ENCODE measurements at places on chromosomes 7 and 10. TPM values are rescaled to one million over a fixed set of nuclear protein-coding genes. Genes with fewer than 3 reads are reported as not detected.

MAT1A gene
- total RNA-seq, result not detected

SPDYE9 gene
- total RNA-seq, result not detected

HOXA5 gene
- total RNA-seq, result 6.6 TPM

PPP1R17 gene
- total RNA-seq, result not detected

LRRTM3 gene
- not detected for total RNA-seq

GOLGA7B gene
- 0.19 TPM for total RNA-seq

KNDC1 gene
- total RNA-seq, result not detected

ZNF775 gene
- total RNA-seq, result 2.8 TPM

TRA2A gene
- total RNA-seq, result 30.3 TPM

DIP2C gene
- total RNA-seq, result 31.8 TPM

NPC1L1 gene
- total RNA-seq, result not detected

IQUB gene
- 0.50 TPM for total RNA-seq

CFAP70 gene
- total RNA-seq, result 0.81 TPM

- no peak for DNase-seq
These were observed 1.2 kb upstream of the GDI2 start for GRCh38 chr10:5814110-5815107.

DNA sequence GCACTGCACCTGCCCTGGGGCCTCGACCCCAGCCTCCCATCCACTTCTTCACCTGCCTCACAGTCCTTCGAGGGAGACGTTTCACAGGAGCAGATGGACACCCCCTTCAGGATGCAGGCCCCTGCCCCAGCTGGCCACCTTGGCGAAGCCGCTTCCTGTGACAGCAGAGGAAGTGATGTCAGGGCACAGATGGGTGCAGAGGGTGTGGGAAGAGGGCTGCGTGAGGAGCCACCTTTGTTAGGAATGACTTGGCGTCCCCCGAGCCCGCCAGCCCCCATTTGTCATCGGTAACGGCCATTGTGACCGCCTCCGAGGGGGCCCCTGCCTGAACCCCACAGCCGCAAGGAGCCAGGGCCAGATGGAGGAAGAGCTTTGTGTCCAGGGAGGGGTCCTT lies 47.4 kb upstream of the SLC29A3 start:
- no peak for DNase-seq

DNA sequence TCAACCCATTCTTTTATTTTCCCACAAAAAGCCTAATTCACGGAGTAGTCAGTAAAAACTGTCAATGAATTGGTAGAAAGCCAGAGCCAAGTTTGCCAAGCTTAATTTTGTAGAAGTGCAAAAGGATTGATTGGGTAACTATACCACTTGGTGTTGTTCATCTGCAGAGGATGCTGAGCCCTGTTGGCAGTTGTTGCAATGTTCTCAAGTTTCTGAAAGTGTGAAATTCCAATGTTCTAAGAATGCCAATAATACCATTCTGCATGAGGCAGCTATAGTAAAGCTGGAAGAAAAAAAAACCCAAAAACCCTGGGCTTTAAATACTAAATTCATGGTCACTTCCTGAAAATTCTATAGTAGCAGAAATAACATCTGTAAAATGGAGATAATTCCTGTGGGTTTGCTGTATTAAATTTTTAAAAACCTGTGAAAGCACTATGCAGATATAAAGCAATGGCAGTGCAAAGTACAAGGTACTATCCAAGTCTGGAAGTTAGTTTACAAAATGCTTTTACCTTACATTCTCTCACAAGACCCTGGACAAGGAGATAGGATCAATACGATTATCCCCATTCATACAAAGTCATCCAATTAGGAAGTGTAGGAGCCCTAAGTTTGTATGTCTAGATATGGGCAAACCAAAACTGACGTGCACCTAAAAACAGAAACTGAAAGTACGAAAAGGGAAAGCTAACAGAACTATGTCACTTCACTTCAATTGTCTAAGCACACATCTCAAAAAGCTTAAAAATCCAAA lies 6.0 kb upstream of the PON1 start:
- DNase-seq, result no peak

DNA sequence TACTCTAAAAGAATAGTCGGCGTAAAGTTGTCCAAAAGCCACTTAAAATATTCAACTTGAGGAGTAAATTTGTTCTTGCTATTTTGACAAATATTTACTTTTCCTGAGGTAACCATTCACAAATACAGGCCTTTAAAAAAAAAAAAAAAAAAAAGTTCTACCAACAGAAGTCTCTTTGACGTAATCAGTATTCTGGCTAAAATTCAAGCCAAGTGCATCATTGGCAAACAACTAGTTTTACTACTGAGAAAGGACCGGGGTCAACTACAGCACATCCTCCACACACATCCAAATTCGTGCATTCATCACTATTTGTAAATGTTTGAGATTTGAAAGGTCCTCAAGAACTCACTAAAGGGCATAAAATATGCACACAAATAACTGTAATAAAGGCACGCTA lies 2.0 kb downstream of the OAT start:
- no peak for DNase-seq

- DNase-seq, result no peak
These were observed 124.9 kb downstream of the ARHGAP12 start for GRCh38 chr10:31803606-31804351.

- DNase-seq, result peak; percentile 46
These were observed 1.1 kb upstream of the ITGB8 start for GRCh38 chr7:20329389-20330238.

DNA sequence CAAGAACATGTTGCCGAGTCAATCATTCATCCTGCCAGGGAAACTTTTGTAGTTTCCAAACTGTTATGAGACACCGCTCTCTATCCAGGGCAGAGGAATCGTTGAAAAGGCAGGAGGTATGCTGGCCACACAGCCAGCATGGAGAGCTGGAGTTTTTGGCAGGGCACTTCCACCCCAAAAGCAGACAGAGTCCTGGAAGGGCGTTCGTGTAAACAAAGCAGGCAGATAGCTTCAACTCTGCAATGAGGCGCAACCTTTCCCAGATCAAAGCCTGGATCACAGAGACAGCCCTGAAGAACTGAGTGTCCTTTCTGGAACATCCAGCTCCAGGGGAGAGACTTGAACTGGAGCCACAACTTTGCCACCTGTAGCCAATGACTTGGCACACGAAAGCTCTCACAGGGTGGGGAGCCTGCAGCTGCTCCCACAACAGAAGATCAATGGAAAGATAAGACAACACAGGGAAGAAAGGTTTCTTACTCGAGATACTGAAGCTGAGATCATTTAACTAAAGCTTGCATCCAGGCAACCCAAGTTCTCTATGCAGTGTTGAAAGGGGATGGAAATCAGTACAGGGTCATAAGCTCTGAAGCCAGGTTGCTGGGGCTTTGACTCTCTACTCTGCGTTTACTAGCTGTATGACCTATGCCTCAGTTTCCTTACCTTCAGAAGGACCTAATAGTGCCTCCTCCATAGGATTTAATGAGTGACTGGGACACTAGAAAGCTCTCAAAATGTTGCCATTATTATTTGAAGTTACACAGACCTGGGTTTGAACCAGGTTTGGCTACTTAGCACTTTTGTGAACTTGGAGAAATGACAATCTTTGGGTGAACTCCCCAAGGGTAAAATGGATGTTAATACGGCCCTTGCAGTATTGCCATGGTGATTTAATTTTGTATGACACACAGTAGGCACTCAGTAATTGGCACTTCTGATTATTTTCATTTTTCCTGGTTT lies 434.8 kb upstream of the NPVF start:
- DNase-seq, result peak; percentile 66

DNA sequence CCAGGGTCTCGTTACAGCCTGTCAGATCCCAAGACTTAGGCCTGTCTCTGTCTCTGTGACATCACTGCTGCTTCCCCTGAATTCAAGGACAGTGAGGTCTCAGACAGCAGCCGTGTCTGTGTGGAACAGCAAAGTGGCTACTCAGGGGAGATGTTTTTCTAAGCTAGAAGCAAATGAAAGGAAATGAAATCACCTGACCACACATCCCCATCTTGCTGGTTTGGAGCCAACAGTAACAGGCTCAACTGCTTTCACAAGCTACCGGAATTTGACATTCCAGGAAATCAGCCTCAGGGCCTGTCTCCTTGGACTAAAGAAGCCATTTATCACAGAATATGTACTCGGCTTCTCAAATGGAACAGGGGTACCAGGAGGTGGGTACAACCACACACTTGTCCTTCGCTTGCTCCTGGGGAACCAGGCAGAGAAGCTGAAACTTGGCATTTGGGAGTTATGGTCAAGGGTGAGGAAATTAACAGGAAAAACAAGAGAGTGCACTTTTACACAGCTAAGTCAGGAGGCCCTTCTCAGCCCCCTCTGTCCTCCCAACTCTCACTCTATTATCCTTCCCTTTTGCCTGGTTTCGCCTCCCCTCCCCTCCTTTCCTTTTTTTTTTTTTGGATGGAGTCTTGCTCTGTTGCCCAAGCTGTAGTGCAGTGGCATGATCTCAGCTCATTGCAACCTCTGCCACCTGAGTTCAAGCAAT lies 73.2 kb downstream of the SPDYE5 start:
- DNase-seq, result no peak

DNA sequence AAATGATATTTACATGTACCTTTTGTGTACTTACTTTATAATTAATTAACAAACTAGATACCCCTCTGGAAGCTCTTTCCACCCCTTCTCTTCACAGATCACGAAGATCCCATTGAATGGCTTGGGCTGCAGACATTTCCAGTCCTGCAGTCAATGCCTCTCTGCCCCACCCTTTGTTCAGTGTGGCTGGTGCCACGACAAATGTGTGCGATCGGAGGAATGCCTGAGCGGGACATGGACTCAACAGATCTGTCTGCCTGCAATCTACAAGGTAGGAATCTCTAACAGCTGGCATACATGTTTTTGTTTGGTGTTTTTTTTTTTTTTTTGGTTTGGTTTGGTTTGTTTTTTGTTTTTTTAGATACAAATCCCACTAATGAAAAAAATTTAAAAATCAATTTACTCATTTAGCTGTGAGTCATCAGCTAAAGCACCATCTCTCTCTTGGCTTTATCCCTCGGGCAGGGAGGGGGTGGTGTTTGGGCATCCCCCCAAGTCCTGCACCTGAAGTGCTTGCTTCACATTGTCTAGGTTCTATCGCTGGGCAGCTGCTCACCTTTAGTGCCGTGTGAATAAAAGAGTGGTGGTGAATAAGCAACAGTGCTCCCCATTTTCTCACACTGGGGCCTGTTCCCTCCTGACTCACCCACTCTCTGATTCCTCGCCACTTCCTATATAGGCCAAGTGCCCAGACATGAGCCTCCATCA lies 68.9 kb downstream of the MET start:
- DNase-seq, result no peak

DNA sequence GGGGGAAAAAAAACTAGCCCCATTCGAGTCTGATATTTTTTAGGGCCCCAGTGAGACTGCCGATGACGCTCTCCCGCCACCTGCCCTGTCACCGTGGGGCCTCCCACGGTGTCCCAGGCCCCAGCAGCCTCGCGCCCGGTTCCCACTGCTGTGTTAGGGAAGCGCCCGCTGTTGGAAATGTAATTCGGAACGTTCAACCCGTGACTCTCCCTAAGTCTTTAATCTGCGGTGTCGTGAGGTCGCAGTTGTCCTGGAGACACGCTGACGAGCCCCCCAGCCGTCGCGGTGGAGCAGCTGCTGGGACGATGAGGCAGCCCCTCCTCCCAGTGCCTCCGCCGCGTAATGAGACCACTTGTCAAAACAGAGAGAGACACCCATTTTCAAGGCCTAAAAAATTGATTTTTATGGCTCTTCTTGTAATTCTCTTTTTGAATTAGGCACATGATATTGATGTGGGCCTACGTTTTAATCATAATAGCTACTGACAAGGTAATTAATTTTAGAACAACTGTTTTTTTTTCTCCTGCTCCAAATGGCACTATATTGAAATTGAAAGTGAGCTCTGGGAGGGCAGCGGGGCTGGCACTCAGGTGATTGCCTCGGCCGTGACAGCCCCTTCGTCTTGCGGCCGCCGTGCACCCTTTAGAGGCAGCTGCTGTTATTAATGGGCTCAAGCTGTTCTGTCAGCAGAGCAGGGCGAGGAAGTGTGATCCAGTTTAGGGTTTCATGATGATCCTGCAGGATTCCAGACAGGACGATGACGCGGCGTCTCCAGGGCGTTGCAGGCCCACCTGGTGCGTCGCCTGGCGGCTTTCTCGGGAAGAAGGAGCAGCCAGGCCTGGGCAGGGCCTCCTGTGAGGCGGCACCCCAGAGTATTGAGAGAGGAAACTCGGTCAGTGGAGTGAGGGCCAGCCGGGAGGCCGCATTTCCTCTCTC lies 63.3 kb downstream of the NKX6-2 start:
- DNase-seq, result peak; percentile 81

DNA sequence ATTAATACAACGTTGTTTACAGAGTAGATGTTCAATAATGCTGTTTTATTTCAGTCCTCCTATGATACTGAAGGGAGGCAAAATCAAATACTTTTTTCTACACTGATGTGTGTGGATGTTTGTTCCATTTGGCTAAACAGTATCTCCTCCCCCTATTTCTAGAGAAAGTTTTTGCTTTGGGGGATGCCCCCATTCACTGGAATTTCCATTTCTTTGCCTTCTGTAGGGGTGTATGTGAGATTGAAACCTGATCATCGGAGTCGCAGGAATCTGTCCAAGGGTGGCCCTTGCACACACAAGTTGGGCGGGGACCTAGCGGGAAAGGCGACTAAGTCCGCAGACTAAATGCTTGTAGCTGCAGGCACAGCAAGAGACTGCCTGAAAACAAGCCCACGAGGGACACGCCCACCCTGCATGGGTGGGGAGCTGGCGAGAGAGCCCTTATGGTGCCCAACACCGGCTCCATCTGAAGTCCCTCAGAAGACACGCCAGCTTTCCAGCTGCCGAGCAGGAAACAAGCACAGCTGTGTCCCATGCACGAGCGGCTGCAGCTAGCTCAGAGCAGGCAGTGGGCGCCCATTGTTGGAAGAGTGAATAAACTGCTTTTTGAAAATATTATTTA lies 58.0 kb downstream of the ESYT2 start:
- no peak for DNase-seq

DNA sequence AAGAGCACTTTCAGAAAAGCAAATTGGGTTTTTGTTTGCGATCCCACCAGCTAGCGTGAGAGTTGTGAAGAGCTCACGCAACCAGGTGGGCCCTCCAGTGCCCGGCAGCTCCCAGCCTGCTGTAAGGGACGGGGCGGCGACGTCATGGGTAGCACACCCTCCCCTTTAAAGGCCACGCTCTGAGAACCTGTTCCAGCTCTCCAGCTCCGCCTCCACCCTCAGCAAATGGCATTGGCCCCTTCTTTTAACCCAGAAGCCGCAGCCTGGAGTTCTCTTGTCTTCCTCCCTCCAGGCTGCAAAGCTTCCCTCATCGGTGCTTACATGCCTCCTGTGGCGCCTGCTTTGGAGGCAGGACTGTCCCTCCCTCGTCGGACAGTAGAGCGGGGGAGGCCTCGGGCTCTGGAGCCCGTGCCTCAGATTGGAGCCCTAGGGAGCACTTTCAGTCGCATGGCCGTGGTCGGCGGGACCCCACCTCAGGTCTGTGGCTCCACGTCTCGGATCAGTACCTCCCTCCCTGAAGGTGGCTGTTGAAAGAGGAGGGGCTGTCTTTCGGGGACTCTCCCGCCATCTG lies 32.9 kb downstream of the WIPI2 start:
- no peak for DNase-seq

GRCh38 chr7:151599401-151600227 lies 79.9 kb upstream of the RHEB start:
- DNase-seq, result peak; percentile 49

- no peak for DNase-seq
These were observed 15.2 kb upstream of the CYREN start for GRCh38 chr7:135185471-135186260.

Measured in psoas muscle (tissue), 8 donors.